Left renal cortex interstitium (tissue), 4 donors: ENCODE measurements at places on chromosomes 13 and 19.

GRCh38 chr19:46746281-46747057, at the start of gene STRN4:
Gene STRN4 (minus strand): TSS chr19:46746450. CDS start chr19:46746430, 20 bp downstream.
- no peak for DNase-seq

GRCh38 chr13:23754997-23755396, 134.2 kb downstream of the MIPEP start:
- no peak for DNase-seq

- DNase-seq = no peak
These were observed 18.6 kb downstream of the ITM2B start for GRCh38 chr13:48251611-48252081.

DNA sequence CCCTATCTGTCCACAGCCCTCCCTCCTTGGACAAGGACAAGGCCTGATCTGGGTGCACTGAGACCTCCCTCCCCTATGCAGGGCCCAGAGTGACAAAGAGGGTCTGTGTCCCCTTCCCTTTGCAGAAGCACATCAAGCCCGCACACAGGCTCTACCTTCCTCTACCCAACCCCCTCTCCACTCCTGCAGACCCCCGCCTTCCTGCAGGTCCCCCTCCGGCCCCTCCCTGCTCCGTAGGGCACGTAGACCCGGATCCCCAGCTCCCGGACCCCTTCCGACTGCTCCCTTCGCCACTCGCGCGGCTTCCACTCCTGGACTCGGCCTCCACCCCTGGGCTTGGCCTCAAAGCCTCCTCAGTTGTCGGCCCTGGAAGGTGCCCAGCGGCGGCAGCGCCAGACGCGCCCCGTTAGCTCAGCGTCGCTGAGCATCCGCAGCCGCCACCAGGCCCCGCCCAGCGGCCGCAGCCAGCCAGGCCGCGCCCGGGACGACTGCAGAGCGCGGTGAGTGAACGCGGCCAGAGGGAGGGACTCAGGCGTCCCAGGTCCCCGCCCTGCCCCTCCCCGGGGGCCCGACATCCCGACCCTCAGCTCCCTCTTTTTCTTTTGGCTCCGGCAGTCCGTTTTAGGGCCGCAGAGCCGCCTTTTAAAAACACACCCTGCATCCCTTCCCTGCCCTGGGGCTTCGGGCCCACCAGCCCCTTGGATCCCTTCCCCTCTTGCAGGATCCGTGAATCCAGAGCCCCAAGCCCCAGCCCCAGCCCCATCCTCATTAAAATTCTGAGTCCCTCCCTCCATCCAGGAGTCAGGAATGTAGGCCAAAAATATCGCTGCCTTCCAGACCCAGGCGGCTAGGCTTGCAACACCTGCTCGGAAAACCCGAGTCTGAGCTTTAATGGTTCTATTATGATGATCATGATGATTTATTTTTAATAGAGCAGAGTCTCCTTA, 1.5 kb upstream of the MYADM start:
- no peak for DNase-seq

DNA sequence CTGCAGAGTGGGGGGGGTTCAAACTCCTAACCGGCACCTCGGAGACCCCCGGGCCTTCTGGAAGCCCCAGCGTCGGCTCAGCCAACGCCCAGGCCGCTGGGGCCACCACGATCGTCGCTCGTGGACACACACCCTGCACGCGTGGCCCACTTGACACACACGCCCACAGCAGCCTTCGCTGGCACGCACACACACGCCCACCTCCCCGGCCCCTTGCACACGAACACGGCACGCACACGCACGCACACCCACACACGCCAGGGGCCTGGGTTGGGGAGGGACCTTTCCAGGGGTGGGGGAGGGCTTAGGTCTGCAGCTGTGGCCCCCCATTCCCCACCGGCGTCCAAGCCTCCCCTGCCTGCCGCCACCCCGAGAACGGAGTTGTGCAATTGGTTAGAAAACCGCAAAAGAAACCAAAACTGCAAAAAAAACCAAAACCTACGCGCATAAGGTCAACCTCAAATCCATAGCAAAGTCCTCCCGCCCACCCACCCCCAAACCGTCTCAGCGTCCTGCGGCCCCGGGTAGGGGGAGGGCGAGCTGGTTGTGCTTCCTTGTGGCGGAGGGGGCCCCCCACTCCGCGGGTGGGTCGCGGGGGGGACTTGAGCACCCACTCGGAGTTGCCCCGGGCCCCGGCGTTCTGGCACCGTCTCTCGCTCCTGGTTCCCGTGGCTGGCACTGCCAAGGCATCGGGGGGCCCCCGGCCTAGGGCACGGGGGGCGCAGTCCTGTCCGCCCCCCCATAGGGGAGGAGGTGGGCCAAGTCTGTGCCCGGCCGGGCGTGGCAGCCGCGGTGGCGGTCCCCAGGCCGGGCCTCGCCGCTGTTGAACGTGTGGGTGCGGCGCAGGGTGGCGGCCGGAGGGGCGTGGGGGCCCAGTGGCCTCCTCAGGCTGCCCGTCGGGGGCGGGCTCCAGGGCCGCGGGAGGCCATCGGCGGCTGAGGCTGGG, 3.3 kb upstream of the LRG1 start:
- DNase-seq = no peak

DNA sequence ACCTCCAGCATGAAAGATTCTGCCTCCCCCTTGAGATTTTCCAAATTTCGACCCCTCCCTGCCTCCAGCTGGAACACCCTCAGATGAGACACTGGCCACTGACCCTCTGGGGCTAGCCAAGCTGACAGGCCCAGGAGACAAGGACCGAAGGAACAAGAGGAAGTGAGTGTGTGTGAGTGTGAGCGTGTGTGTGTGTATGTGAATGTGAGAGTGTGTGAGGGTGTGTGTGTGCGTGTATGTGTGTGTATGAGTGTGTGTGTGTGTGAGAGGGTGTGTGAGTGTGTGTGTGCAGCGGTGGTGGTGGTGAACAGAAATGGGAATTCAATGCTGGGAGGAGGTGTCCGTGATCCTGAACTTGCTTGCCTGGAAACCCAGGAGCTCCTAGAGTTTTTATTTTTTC, 13.8 kb downstream of the HRC start:
- no peak for DNase-seq

DNA sequence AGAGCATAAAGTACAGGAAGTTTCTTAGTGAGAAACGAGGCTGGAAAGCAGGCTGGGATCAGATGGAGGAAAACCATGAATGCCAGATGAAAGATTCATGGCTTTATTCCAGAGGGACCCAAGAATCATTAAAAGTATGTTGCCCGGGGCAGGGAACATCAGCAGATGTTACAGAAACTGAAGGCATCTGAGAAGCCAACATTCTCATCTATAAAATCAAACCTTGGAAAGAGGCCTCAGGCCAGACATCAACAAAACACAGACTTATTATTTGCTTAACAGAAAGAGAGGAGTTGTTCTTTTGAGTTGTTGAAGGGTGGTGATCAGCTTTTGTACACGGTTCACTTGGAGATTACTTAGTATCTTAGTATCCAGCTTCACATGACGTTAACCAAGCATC, 543.6 kb downstream of the RFC3 start:
- no peak for DNase-seq

- no peak for DNase-seq
These were observed 289.8 kb upstream of the SPRY2 start for GRCh38 chr13:80630685-80631121.

DNA sequence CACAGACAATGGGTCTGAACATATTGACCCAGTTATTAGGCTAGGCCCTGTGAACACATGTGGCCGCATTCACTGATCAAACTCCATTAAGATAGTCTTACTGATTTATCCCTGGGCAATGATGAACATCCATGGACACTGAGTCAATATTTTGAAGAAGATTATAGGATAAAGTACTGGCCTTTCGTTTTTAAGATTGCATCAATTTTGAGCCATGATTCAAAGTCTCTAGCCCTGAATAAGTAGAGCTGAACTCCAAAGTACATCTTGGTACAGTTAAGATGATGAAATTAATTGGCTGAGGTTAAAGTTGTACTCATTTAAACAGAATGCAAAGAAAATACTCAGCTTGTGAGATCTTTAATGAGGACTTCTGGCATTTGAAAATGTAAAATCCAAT, 1581.9 kb downstream of the EFNB2 start:
- DNase-seq = no peak

- DNase-seq = peak; percentile 33
These were observed 572 bp downstream of the UCHL3 start for GRCh38 chr13:75550159-75550567.

- DNase-seq = no peak
These were observed 7.1 kb upstream of the ZNF91 start for GRCh38 chr19:23402388-23402787.

DNA sequence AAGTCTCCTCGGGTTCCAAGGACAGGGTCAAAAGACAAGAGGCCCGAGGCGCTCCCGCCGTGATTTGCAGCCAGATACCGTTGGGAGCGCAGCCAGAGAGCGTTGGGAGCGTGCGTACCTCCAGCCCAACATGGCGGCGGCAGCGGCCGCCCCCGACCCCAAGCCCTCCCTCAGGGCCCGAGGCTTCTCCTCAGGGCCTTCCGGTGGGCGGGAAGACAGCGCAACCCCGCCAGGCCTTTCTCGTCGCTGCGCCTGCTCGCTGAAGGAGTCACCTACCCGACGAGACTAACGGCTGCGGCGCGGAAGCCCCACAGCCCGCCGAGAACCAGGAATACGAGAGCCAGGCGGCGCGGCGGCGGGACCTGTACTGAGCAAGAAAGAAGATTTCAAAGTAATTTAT, 3.2 kb upstream of the ZNF850 start:
- DNase-seq = no peak

DNA sequence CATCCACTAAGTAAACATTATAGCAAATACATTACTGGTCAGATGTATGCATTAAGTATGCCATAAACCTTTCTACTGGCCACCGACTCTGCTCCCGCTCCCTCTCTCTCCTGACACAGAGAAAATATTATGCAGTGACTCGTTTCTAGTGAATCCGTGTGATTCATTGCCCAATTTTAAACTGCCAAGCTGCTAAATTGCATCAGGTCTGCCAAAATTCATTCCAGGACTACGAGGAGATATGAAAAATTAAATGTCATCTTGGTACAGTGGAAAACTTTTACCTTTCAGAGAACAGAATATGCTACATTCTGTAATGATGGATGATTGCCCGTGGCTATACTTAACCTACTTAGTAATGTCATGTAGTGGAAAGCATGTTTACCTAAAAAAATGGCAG, 368.8 kb upstream of the TSHZ3 start:
- DNase-seq = no peak

DNA sequence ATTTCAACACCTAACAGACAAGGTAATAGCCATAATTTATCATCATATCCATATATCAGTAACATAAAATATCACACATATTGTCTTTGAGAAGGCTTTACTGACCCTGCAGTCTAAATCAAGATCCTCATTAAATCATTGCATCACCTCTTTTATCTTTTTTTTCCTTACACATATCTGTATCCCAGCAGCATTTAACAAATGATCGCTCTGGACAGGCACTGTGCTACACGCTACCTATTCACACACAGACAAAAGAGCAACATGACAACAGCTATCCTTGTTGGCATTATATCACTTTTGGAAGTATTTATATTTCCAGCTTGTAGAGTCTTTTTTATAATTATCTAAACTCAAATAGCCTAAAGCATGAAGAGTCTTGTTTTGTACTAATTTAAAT, 73.3 kb upstream of the NBEA start:
- DNase-seq = no peak

GRCh38 chr19:28319227-28319626, 893.7 kb downstream of the UQCRFS1 start:
- DNase-seq = no peak

GRCh38 chr19:55549500-55550320, 4.4 kb upstream of the SBK3 start:
- DNase-seq = peak; percentile 78

DNA sequence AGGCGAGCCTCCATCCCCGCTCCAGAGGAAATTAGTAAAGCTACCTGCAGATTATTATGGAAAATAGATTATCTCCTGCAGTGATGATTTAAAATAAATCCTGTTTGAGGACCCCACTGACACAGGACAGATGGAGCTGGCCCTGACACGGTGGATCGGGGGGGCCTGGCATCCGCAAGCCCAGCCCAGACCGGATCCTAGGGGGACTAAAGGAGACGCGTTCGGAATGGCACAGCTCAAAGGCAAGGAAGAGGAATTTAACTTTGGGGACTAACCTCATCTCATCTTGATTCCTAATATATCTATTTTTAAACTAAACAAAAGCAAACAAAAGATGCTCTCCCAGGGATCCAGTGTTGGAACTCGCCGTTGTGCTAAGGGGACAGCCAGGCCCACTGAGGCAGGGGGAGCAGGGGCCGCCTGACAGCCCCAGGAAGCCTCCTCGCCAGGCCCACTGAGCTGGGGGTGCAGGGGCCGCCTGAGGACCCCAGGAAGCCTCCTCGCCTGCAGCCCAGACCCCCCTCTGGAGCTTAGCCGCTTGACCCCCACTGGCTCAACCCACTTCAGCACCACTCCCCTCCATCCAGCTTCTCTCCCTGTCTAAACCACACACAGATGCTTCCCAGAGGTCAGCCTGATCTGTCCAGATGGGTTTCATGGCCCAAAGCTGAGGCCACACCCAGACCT, 78.6 kb downstream of the SPACA7 start:
- no peak for DNase-seq

GRCh38 chr19:36547001-36547732, 19.1 kb upstream of the ZNF260 start:
- no peak for DNase-seq

- no peak for DNase-seq
These were observed 46.5 kb downstream of the TNFSF13B start for GRCh38 chr13:108315991-108316390.

DNA sequence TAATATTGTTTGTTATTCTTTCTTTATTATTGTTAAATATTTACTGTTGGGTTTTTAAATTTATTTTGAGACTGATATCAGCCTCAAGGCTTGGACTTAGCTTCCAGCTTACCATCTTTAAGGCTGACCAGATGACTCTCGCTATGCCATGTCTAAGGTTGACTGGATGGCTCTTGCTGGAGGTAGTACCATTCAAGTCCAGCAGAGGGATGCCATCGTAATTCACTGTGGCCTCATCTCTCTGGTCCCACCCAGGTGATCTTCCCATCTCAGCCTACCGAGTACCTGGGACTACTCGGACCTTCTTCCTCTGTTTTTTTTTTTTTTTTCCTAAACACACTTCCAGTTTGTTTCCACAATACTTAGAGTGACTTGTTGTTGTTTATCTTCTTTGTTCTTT, 41.7 kb upstream of the ZNF91 start:
- DNase-seq = no peak

DNA sequence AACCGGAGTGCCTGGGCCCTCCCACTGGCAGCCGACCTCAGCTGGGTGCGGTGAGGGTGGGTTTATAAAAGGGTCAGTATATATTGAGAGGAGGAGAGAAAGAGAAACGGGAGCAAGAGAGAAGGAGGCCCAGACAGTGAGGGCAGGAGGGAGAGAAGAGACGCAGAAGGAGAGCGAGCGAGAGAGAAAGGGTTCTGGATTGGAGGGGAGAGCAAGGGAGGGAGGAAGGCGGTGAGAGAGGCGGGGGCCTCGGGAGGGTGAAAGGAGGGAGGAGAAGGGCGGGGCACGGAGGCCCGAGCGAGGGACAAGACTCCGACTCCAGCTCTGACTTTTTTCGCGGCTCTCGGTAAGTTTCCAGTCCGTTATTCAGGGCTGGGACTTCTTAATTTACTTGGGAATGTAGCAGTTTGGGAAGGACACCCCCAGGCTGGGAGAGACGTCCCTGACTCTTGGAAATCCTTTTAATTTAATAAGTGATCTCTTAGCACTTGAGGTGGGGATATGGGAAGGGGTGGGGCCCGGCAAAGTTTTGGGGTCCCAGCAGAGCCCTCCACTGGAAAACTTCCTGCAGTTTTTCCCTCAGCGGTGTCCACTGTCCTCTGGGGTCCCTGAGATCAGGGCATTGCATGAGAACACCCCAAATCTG, at the start of gene EMP3:
Gene EMP3 (plus strand): TSS at position 288 of the 646 bp plus-strand sequence. CDS start 1,293 bp downstream, outside the sequence.
- DNase-seq = no peak
